Femur (tissue), 1 donor: ENCODE measurements at places on chromosomes 12 and 14.

- DNase-seq: no peak
These were observed 95.5 kb upstream of the PDE3A start for GRCh38 chr12:20272801-20273200.

DNA sequence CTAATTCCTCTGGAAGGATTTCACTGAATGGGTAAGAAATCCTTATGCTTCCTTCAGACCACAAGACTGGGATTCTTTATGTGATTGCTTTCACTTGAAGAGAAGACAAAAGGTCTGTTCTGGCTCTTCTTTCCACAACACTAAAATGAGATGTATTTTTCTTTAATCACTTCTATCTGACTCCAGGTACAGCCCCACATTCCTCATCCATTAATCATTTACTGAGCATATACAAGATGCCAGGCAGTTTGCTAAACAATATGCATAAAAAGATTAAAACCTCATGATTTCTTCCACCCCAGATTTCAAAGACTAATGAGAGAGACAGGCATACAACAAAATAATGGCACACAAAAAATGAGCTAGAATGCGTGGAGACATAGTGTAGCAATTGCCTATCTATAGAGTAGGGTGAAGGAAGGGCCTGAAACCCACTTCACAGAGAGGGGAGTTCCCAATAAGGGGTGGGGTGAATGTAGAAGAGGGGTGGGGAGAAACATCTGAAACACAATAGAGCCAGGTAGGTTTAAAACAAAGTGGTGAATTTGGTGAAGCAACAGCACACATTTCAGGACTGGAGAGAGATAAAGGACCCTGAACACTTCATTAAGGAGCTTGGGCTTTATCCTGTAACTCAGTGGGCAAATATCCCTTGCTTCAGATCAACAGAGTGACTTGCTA lies 65.1 kb upstream of the PRB2 start:
- no peak for DNase-seq

DNA sequence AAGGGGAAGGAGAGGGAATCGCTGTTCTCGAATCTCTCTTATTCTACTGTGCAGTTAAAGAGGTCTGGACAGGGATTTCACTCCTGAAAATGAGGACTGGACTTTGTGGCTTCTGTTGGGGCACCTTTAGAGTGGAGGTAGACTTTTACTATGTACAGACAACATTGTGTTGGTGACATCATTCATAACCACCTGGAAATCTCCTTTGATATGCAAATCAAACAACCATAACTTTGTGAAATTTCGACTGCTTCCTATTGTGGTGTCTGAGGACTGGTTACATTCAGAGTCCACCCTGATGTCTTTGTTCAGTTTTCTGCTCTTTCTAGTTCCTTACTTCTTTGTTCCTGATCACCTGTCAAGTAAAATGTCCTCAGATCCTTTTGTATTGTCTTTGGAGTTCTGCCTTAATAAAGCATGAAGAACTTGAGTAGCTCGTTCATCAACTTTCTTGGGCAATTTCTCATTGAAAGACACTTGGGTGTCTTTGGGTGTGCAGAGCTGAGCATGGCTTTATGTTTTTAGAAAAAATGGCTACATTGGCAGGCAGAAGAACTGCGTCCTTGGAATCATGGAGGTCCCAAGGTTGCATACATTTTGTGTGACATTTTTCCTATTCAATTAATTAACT lies 29.8 kb downstream of the LRRK2 start:
- DNase-seq: no peak

- DNase-seq: no peak
These were observed 72.8 kb downstream of the C12orf42 start for GRCh38 chr12:103422746-103423515.

GRCh38 chr12:19036673-19037357 lies 92.7 kb upstream of the PLEKHA5 start:
- no peak for DNase-seq
